ENCODE measurements at places on chromosomes 16 and 17.

DNA sequence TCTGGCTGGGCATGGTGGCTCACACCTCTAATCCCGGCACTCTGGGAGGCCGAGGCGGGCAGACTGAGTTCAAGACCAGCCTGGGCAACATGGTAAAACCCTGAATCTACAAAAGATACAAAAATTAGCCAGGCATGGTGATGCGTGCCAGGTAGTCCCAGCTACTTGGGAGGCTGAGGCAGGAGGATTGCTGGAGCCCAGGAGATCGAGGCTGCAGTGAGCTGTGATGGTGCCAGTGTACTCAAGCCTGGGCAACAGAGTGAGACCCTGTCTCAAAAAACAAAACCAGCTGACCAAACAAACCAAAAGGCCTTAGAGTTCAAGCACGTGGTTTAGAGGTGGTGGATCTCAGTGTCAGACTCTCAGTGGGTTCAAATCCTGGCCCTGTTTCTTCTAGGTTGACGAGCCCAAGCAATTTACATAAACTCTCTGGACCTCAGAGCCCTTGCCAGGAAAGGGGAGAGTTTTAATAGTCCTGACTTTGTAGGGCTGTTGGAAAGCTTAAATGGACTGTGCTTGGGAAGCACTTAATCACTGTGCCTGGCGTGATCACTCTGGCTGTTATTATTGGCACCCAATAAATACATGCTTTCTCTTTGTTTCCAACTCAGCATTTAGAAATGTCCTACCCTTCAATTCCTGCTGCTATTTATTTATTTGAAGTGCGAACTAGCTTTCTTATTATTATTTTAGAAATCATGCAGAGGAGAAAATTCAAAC is 44.7 kb downstream of the ABCC1 start:
- peak; percentile 60 for DNase-seq

DNA sequence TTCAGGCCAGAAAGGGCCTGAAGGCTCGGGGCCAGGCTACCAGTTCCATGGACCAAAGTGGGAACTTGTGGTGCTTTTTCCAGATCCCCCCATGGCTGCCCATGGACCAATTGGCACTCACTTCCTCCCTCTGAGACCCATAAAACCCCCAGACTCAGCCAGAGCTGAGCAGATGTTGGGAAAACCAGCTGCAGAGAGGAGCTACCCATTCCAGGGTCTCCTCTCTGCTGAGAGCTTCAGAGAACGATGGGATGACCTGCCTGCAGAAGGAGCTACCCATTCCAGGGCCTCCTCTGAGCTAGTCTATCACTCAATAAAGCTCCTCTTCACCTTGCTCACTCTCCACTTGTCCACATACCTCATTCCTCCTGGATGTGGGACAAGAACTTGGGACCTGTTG is 52.2 kb upstream of the MED9 start:
- DNase-seq: no peak

GRCh38 chr17:79361873-79362771 is 248.7 kb downstream of the RBFOX3 start:
- no peak for DNase-seq

GRCh38 chr17:27049104-27049784 is 244.7 kb upstream of the WSB1 start:
- no peak for DNase-seq

DNA sequence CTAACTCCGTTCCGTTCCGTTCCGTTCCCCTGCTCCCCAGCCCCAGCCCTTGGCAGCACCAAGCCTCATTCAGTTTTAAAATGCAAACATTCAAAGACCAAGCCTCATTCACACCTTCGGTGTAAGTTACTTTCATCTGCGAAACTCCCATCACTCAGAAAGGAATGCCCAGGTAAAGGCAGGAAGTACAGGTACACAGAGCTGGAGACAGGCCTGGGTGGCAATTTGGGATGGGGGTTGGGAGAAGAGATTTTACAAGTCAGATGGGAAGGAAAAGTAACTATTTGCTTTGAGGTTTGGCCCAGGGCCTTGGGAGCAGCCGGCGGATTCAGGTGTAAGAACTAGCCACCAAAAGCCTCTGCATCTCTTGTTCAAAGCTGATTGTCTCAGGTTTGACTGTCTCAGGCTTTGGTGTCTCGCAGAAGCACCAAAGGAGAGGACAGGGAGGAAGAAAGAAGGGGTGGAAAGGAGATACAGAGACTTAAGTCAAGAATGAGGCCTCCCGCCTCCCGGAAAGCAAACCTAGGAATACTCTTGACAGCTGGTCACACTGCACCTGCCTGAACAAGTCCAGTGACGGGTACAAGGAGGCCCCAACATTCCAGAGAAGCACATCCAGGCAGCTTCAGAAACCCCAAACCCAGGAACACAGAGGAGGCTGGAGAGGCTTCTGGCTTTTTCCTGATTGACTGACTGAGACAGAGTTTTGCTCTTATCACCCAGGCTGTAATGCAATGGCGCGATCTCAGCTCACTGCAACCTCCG is 54.7 kb downstream of the NXN start:
- no peak for DNase-seq

- no peak for DNase-seq
These were observed 46.0 kb downstream of the KATNIP start for GRCh38 chr16:27595993-27596392.

DNA sequence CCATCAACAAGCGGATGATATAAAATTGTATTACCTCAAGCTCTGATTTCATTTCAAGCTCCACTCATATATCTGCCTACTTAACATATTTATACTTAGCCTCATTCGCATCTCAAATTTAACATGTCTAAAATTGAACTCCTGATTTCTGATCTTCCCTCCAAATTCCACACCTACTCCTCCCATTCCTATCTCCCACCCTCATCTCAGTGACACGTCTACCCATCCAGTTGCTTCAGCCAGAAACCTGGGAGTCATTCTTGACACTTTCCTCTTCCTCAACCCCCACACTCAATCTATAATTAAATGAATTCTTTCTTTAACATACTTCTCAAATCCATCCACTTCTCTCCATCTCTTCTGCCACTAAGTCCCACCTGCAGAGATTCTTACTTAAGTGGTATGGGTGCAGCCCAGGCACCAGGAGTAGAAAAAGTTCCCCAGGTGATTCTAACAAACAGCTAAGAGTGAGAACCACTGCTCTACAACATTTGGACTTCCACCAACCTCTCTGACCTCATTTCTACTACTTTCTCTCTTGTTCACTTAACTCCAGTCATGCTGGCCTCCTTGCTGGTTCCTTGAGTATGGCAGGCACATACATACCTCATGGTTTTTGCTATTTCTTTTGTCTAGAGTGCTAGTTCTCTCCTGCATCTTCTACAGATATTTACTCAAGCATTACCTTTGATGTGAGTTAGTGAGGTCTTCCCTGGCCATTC is 18.1 kb downstream of the SPOP start:
- DNase-seq: no peak

- no peak for DNase-seq
These were observed 10.3 kb upstream of the ZFHX3 start for GRCh38 chr16:73058221-73058615.

GRCh38 chr16:959232-960040 is 11.3 kb downstream of the LMF1 start:
- no peak for DNase-seq
